Central memory CD8-positive, alpha-beta T cell (primary cell): ENCODE measurements at places on chromosomes 6 and 20.

GRCh38 chr6:135830452-135830881 lies 21.0 kb upstream of the PDE7B start:
- H3K4me1 ChIP-seq, result no peaks in the 10 kb centered on the region
- no peak for DNase-seq
- no peak overlapping the region for H3K27ac ChIP-seq
- H3K36me3 ChIP-seq, result no peaks in the 10 kb centered on the region

DNA sequence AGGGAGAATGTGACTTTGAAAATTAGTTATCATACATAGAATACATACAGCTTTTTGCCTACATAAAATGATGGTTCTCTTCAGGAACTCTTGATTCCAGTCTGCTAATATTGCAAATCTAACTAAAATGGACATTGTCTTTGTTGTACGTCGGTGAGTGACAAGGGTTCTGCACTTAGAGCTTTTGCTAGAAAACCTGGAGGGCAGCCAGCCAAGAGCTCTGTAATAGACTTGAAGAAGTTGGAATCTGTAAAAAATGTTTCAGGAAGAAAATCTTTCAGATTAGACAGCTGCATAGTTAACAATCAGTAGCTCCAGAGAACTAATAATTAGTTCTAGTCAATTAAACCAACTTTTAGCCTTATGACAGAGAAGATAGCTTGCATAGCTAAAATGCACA lies 138.3 kb downstream of the FLRT3 start:
- no peak overlapping the region for H3K4me3 ChIP-seq
- H3K27me3 ChIP-seq, result no peaks in the 10 kb centered on the region
- no peaks in the 10 kb centered on the region for H3K36me3 ChIP-seq
- H3K27ac ChIP-seq, result no peak overlapping the region
- no peak for DNase-seq

DNA sequence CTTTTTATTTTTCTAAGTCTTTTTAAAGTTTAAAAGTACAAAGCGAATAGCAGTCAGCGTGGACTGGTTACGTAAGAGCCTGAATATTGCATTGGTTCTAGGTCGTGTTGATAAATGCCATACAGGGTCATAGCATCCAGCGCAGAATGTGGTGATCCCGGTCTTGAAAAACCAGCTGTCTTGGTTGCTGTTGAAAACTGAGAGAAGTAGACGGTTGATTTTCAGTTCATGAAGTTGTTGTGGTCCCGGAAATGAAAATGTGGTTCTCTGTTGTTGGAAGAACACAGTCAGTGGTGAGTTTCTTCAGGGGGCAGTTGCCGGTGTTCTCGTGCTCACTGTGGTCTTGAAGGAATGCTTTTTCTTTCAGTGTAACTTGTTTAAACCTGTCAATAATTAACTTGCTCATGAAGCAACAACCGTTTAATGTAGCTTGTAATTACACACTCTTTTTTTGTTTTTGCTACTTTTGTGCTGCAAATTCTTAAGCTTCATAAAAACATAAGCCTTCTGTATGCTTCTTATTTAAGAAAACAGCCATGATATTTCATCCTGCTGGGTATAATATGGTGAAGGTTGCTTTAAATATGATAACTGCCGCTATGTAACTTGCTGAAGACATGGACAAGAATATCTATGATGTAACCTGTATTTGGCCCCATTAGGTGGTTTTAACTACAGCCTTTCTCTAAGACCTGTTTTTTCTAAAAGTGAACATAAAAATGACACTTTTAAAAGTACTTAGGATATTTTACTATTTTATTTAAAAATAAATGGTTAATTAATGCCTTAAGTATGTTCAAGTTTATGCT lies 64.8 kb upstream of the KIF25 start:
- H3K27ac ChIP-seq, result no peak overlapping the region
- H3K27me3 ChIP-seq, result no peaks in the 10 kb centered on the region
- peaks cover 5% of the 10 kb centered on the region for H3K36me3 ChIP-seq
- no peak overlapping the region for H3K4me3 ChIP-seq
- DNase-seq, result no peak

DNA sequence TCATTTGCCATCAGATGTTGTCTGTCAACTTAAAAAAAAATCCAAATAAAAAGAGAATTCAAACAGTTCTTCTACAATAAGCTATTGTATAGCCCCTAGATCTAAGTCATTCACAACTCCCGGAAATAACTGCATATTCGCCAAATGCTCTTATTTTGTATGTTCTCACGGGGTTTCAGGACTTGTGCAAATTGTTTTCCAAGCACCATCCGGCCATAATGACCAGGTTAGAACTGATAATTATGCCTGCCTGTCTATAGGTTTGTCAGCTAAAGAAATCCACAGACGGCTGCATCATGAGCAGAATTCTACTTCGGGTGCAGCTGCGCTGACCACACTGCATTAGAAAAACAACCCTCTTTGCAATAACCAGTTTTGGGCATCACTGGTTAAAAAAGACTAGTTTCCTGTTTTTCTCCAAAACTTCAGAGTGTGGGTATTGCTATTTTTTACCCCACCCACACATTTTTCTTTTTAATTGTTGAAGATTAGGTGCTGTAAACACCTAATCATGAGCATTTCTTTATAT lies 87.7 kb downstream of the HIVEP2 start:
- H3K4me1 ChIP-seq, result peaks cover 83% of the 10 kb centered on the region
- peaks cover 18% of the 10 kb centered on the region for H3K36me3 ChIP-seq
- peak; percentile 30 for DNase-seq
- peak overlapping the region; percentile 95 for H3K27ac ChIP-seq

GRCh38 chr6:163487606-163488005 lies 73.1 kb downstream of the QKI start:
- peaks cover 4% of the 10 kb centered on the region for H3K36me3 ChIP-seq
- H3K4me1 ChIP-seq, result peaks cover 63% of the 10 kb centered on the region
- DNase-seq, result no peak
- peak overlapping the region; percentile 2 for H3K27ac ChIP-seq
- no peaks in the 10 kb centered on the region for H3K27me3 ChIP-seq

DNA sequence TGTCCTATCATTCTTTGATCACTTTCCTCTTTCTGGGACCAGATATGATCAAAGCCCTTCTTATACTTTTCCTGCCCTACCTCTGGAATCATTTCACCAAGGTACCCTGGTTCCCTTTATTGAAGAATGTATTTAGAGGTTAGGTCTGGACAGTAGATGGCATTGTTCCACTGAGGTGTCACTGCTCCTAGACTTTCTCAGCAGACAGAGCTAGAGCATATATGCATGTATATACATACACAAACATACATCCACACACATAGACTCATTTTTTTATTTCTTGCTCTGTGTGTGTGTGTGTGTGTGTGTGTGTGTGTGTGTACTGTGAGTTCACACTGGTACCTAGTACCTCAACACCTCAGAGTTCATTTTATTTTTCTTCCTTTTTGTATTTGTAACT lies 40.9 kb downstream of the PTPRA start:
- H3K4me3 ChIP-seq, result no peak overlapping the region
- peaks cover 24% of the 10 kb centered on the region for H3K4me1 ChIP-seq
- no peak overlapping the region for H3K27ac ChIP-seq
- no peak for DNase-seq
- no peaks in the 10 kb centered on the region for H3K27me3 ChIP-seq

DNA sequence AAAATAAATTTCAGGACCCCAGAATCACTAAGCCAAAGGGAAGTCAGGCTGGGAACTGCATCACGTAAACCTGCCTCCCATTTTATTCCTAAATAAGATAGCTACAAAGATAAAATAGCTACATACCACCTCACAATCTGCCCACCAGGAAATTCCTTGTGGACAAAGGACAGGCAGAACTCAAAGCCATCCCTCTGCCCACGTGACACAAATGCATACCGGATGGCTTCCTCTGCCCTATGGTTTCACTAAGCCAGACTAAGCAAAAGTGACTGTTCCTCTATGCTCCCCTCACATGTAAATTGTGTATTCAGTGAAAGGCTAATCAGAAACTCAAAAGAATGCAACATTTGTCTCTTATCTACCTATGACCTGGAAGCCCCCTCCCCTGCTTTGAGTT lies 15.0 kb downstream of the MBOAT1 start:
- H3K4me3 ChIP-seq, result no peak overlapping the region
- no peaks in the 10 kb centered on the region for H3K27me3 ChIP-seq
- H3K4me1 ChIP-seq, result peaks cover 23% of the 10 kb centered on the region
- H3K27ac ChIP-seq, result no peak overlapping the region
- peaks cover 9% of the 10 kb centered on the region for H3K36me3 ChIP-seq

DNA sequence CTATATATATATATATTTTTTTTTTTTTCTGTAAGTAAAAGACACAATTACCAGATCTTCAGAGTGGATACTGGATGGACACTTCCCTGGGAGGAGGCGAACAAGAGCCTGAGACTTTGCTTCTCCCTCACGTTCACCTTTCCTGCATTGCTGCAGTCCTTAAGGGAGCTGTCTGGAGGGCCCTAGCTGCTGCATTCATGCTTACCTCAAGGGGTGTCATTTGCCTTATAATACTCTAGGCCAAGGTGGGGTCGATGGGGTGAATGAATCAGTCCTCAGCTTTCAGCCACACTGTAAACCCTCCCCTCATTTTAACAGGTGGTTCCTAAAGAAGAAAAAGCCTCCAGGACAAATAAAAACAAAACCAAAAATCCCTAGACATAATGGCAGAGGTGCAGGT lies 34.8 kb upstream of the CD83 start:
- H3K4me3 ChIP-seq, result no peak overlapping the region
- DNase-seq, result no peak
- H3K27me3 ChIP-seq, result no peaks in the 10 kb centered on the region
- H3K36me3 ChIP-seq, result no peaks in the 10 kb centered on the region
- no peak overlapping the region for H3K27ac ChIP-seq

- no peaks in the 10 kb centered on the region for H3K4me1 ChIP-seq
- H3K27me3 ChIP-seq, result no peaks in the 10 kb centered on the region
- DNase-seq, result no peak
- no peak overlapping the region for H3K27ac ChIP-seq
These were observed 6.2 kb downstream of the GDF5 start for GRCh38 chr20:35431621-35432429.

GRCh38 chr6:169963581-169964297 lies 212.3 kb downstream of the ERMARD start:
- H3K27ac ChIP-seq, result no peak overlapping the region
- H3K4me1 ChIP-seq, result no peaks in the 10 kb centered on the region
